ENCODE measurements at places on chromosomes 4 and X.

GRCh38 chr4:73259571-73260090 is 1.0 kb upstream of the ANKRD17 start:
- peak; percentile 68 for DNase-seq

DNA sequence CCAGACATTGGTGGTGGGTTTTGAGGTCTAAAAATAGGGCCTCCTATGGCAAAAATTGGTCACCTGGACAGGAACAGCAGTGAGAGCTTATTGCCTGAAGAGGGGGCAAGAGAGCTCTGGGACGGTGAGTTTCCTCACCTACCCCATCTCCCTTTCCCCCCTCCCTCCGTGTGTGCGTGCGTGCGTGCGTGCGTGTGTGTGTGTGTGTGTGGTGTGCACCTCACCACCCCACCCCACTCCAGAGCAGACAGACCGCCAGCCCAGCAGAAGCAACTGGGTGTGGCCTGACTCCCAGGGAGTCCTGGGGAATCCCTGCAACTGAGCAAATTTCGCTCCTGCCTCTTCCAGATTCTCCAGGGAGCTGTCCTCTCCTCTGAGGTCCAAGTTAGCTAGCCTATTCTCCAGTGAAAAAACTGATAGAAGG is 44.7 kb downstream of the PRPS1 start:
- DNase-seq = peak; percentile 84

GRCh38 chr4:55941881-55942396 is 6.8 kb upstream of the CEP135 start:
- no peak for DNase-seq

GRCh38 chrX:10015355-10015722 is 48.2 kb downstream of the CLDN34 start:
- no peak for DNase-seq

DNA sequence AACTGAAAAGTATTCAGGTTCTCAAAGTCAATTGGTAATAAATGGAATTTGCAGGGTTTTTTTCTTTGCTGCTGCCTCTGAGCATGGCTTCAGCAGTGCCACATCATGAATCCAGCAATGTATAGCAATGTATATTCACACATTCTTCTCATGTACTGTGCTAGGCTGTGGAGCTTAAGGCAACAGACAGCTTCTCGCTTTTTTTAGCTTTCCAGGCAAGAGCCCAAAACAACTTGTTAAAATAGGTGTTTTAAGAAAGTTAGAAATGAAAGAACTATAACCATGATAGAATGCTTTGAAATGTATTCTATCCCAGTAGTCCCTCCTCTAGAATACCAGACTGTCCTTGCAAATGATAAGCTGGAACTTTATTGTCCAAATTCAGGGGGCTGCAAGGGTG is 30.4 kb downstream of the SMIM43 start:
- no peak for DNase-seq
